IMR-90 (cell line): ENCODE measurements at places on chromosomes 7 and 10.

- no peak overlapping the region for H3K4me3 ChIP-seq
- peaks cover 6% of the 10 kb centered on the region; the same call in 1 of the 2 replicates for H3K4me1 ChIP-seq
- no peak overlapping the region for H3K27ac ChIP-seq
- peak; percentile 32 for DNase-seq
These were observed 59.1 kb downstream of the ANKRD26 start for GRCh38 chr10:27041196-27041595.

GRCh38 chr10:17685233-17685840 lies 41.4 kb downstream of the STAM start:
- DNase-seq = no peak
- no peaks in the 10 kb centered on the region; the same call in 1 of the 2 replicates for H3K4me1 ChIP-seq
- no peak overlapping the region for H3K4me3 ChIP-seq
- H3K27me3 ChIP-seq = no peaks in the 10 kb centered on the region
- peaks cover 6% of the 10 kb centered on the region for H3K36me3 ChIP-seq

DNA sequence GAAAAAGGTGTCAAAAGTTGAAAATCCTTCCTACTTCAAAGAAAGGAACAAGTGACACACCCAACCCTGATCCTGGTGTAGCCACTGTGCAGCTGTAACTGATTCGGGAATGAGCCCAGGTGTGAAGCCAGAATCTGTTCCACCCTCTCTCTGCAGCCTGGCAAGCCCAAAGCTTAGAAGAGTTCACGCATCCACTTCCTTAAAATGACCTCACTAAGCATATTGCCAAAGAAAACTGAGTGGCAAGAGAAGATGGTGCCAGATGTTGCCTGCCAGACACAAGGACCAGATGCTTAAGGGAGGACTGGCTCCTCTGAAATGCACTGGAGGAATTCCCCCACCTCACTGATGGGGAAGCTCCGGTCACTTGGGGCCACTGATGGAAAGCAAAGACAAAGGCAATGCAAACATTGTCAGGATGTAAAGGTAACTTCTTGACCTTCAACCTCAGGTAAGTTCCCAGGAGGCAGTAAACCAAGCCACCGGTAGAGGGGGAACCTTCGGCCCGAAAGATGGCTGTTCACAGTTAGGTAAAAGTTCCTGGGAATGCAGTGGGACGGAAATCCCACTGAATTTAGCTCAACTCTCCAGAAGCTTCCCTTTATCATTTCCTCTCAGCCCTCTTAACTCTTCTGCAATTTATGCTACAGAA lies 554.9 kb downstream of the KCNMA1 start:
- peak; percentile 15 for DNase-seq
- no peak overlapping the region for H3K27ac ChIP-seq
- no peaks in the 10 kb centered on the region for H3K4me1 ChIP-seq
- no peaks in the 10 kb centered on the region for H3K36me3 ChIP-seq

GRCh38 chr10:108545921-108546320 lies 1377.4 kb downstream of the XPNPEP1 start:
- H3K4me3 ChIP-seq = no peak overlapping the region
- H3K4me1 ChIP-seq = no peaks in the 10 kb centered on the region
- no peak overlapping the region for H3K27ac ChIP-seq
- H3K36me3 ChIP-seq = no peaks in the 10 kb centered on the region

GRCh38 chr7:90210981-90211380 lies 559 bp upstream of the STEAP2 start:
- no peaks in the 10 kb centered on the region for H3K36me3 ChIP-seq
- no peak for DNase-seq
- peak overlapping the region; percentile 48 for H3K27ac ChIP-seq
- no peaks in the 10 kb centered on the region for H3K4me1 ChIP-seq
- no peaks in the 10 kb centered on the region for H3K27me3 ChIP-seq

DNA sequence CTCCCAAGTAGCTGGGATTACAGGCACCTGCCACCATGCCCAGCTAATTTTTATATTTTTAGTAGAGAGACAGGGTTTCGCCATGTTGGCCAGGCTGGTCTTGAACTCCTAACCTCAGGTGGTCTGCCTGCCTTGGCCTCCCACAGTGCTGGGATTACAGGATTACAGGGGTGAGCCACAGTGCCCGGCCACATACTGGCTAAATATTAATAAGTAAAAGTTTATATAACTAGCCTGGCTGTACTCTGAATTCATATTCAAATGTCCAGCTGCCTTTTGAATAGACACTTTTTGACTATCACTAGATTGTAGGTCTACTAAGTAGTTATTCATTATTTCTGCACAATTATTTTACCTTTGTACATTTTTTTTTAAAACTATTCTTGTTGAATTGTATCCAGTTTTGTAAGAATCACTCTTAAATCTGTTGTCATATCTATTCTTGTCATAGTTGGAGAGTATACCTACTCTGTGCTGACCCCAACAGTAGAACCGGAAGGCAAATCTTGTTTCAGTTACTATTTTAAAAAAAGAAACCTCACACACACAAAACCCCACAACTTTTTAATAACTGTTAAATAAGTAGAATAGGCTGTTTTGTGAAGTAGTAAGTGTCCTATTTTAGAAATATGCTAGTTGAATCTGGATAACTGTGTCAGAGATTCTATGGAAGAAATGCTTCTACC lies 29.6 kb downstream of the MINPP1 start:
- H3K27me3 ChIP-seq = no peaks in the 10 kb centered on the region
- no peak overlapping the region for H3K4me3 ChIP-seq
- peaks cover 8% of the 10 kb centered on the region for H3K4me1 ChIP-seq
- no peak for DNase-seq

DNA sequence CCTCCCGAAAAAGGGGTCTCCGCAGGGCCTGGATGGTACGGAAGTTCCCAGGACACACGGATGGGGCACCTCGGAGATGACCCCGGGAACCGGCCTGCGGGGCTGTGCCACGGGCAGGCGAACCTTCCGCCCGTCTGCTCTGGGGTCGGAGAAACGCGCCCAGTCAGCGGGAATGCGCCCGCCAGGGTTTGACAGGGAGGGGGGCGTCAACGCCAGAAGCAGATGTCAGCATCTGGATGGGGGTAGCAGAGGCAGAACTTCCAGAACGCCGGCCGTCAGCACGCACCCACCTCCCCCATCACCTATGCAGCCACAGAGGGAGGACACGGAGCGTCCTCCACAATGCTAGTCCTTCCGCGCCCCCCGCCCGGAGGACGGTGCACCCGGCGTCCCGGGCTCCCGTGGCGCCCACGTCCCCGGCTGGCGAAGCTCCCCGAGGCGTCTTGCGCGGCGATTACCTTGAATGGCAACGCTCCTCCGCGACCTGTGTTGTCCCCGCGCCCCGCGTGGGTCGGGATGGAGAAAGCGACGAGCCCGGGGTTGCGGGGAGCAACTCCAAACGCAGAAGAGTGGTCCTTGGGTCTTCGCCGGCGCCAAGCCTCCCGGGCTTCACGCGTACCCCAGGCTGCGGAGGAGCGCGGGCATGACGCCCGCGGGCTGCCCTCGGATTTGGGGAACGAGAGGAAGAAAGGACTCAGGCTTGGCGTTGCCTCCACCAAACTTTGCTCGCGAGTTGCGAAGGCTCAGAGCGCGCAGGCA lies 561 bp downstream of the FGFR2 start:
- H3K4me3 ChIP-seq = no peak overlapping the region
- no peaks in the 10 kb centered on the region for H3K36me3 ChIP-seq
- no peak overlapping the region for H3K27ac ChIP-seq
- DNase-seq = no peak
- H3K4me1 ChIP-seq = no peaks in the 10 kb centered on the region

DNA sequence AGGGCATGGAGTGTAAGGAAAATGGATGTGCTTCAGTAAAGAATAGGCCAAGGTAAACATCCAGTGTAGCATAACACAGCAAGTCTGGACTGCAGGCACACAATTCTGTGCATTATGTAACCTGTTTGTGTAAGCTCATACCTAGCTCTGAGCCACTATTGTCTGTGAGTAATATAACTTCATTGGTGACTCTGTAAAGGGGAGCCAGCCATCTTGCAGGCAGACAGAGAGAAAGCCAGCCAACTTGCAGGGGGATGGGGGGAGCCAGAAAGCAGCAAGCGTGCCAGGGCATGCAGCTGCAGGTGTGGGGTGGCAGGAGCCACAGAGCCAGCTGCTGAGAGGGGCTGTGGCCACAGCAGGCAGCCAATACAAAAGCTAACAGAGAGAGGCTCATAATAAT lies 449.2 kb downstream of the IPMK start:
- H3K27ac ChIP-seq = no peak overlapping the region
- no peak overlapping the region for H3K4me3 ChIP-seq
- H3K36me3 ChIP-seq = no peaks in the 10 kb centered on the region

DNA sequence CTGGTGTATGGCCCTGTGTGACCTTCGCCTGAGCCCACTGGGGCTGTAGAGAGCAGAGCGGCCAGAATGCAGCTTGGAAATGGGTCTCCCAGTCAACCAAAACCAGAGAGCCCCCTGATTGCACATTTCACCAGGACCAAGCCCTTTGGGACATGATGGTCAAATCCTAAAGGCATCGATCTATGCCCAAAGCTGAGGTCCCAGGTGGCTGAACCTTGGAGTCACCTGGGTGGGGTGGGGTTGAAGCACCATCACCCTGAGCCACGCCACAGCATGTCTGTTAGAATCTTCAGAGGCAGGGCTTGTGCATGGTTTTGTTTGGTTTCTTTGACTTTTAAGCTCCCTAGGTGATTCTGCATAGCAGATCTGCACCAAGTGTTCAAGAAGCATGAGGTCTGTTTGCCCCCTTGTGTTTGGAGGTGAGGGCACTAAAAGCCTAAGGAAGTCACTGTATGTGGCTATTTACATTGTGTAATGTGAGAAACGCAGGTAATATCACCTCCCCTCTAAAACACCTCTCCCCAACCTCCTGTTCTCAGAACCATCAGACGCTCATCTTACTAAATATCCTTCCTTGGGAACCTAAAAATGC lies 9.6 kb downstream of the PKD1L1 start:
- peaks cover 16% of the 10 kb centered on the region for H3K4me1 ChIP-seq
- no peaks in the 10 kb centered on the region for H3K27me3 ChIP-seq

DNA sequence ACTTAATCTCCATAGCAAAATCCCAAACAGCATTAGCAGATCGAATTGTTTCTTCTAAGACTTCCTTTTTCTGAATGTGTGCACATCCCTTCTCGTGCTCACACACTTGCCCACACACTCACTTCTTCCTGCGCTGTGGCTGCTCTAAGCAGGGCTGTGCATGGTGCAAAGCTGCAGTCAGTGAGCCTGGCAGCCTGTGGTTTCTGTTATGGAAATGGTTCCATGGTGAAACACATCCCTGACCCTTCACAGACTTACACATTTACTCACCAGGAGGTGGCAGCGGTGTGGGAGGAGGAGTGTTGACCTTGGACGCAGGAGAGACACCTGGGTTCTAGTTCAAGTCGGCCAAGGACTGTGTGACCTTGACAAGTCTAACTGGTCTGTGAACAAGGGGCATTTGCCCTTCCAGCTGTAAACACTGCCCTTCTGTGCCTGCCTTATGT lies 24.9 kb downstream of the MTURN start:
- no peaks in the 10 kb centered on the region for H3K36me3 ChIP-seq
- H3K27ac ChIP-seq = no peak overlapping the region
- H3K27me3 ChIP-seq = no peaks in the 10 kb centered on the region
- no peak overlapping the region for H3K4me3 ChIP-seq
- H3K4me1 ChIP-seq = peaks cover 2% of the 10 kb centered on the region; the same call in 1 of the 2 replicates
- DNase-seq = peak; percentile 45

DNA sequence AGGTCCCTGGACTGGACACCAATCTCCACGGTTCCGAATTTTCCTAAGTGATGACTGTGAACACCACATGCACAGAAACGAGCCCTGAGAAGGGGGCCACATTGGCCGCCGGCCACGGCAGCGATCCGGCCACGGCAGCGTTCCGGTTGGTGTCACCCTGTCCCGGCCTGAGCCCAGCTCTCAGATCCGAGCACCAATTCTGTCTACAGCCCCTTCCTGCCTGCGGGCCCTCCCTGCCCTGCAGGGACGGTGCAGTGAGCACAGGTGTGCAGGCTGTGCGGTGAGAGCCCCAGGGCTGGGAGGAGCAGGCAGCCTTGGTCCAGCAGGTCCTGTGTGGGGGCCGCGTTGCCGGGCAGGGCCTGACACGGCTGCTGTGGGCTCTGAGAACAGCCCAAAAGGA lies 29.7 kb upstream of the GPR146 start:
- peaks cover 14% of the 10 kb centered on the region; the same call in 1 of the 2 replicates for H3K36me3 ChIP-seq
- no peak overlapping the region for H3K4me3 ChIP-seq
- no peaks in the 10 kb centered on the region for H3K4me1 ChIP-seq
- H3K27ac ChIP-seq = no peak overlapping the region
- no peaks in the 10 kb centered on the region for H3K27me3 ChIP-seq
- no peak for DNase-seq

- H3K27me3 ChIP-seq = no peaks in the 10 kb centered on the region
- H3K4me1 ChIP-seq = peaks cover 11% of the 10 kb centered on the region; the same call in 1 of the 2 replicates
- no peak overlapping the region for H3K4me3 ChIP-seq
- H3K27ac ChIP-seq = no peak overlapping the region
- DNase-seq = peak; percentile 52
These were observed 703.7 kb upstream of the FZD8 start for GRCh38 chr10:36345807-36346206.

GRCh38 chr10:33111488-33112051 lies 153.5 kb upstream of the ITGB1 start:
- peaks cover 14% of the 10 kb centered on the region for H3K4me1 ChIP-seq
- H3K27me3 ChIP-seq = no peaks in the 10 kb centered on the region
- no peak overlapping the region for H3K27ac ChIP-seq
- no peak overlapping the region for H3K4me3 ChIP-seq

- H3K36me3 ChIP-seq = no peaks in the 10 kb centered on the region
- H3K4me3 ChIP-seq = no peak within 1 kb of the TSS
- no peaks in the 10 kb centered on the region for H3K4me1 ChIP-seq
These were observed at the start of gene ADGRA1 for GRCh38 chr10:133087679-133088178. Gene ADGRA1 (plus strand): TSS chr10:133087924. CDS start chr10:133088910, 986 bp downstream.

DNA sequence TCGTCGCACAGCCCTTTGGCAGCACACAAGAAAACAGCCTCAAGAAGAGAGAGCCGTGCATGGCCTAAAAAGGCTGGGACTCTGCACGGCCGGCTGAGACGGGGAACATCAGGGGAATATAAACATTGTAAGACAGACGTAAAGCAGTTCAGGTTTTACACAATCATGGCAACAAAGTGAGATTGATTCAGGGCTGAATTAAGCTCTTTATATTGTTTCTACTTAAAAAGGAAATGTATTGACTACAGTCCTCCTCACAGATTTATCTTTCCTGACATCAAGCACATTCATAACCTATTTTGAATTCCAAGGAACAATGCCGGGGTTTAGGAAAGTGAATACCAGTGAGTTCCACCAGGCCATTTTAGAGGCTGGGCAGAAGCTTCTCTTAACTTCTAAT lies 25.2 kb downstream of the SORBS1 start:
- no peak overlapping the region for H3K4me3 ChIP-seq
- H3K27me3 ChIP-seq = no peaks in the 10 kb centered on the region
- DNase-seq = no peak
- H3K27ac ChIP-seq = no peak overlapping the region
- no peaks in the 10 kb centered on the region for H3K36me3 ChIP-seq

DNA sequence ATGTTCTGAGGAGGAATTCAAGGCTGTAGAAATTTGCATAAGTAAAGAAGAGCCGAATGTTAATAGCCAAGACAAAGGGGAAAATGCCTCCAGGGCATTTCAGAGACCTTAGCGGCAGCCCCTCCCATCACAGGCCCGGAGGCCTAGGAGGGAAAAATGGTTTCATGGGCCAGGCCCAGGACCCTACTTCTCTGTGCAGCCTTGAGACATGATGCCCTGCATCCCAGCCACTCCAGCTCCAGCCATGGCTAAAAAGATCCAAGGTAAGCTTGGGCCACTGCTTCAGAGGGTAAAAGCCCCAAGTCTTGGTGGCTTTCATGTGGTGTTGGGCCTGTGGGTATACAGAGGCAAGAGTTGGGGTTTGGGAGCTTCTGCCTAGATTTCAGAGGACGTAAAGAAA lies 225.7 kb downstream of the ARHGAP12 start:
- H3K4me3 ChIP-seq = no peak overlapping the region
- DNase-seq = no peak

GRCh38 chr7:30970594-30971094 lies 6.9 kb downstream of the GHRHR start:
- no peaks in the 10 kb centered on the region for H3K36me3 ChIP-seq
- H3K4me1 ChIP-seq = no peaks in the 10 kb centered on the region
- DNase-seq = no peak
- H3K27ac ChIP-seq = no peak overlapping the region
